Bronchial epithelial cell (primary cell): ENCODE measurements at places on chromosomes 2 and 18. TPM values are rescaled to one million over a fixed set of nuclear protein-coding genes. Genes with fewer than 3 reads are reported as not detected.

DNA sequence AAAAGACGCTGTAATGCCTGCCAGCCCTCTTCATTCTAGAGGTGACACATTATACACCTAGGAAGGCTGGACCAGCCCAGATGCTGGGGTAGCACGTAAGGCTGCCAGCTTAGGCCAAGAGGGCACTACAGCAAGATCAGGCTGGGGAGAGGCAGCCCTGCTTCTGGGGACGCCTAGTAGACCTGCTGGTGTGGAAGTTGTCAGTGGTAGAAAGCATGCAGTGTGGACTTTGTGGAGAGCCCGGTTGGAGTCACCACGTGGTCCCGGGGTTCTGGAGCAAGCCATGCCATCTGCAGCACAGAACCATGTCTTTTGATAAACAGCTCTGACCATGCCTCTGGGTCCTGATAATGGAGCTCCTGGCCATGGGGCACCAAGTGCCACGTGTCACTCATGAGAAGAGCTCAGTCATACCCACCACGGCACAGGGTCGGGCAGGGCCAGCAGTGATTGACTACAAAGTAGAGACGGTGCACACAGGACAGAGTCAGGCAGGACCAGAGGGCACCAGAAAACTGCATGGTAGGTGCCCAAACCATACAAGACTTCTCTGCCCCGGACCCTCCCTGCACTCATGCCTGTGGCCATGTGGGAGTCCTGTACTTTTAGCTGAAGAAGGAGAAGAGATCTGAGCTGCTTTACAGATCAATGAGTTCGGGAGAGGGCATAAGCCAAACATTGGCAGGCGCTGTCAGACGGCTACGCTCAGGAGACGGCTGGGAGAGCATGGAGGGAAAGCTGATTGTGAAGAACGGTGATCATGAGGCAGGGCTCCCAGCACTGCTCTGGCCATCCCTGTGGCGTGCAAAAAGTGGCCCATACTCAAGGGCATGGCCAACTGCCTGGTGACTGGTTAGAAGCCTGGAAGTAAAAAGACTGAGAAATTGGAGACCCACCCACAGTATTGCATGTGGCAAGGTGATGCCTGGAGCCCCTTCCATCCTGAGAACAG, 114.9 kb downstream of the EIPR1 start:
- no peak for DNase-seq

The C2orf66 gene
- total RNA-seq = under 0.01 and 0.38 TPM in 2 replicates

DNA sequence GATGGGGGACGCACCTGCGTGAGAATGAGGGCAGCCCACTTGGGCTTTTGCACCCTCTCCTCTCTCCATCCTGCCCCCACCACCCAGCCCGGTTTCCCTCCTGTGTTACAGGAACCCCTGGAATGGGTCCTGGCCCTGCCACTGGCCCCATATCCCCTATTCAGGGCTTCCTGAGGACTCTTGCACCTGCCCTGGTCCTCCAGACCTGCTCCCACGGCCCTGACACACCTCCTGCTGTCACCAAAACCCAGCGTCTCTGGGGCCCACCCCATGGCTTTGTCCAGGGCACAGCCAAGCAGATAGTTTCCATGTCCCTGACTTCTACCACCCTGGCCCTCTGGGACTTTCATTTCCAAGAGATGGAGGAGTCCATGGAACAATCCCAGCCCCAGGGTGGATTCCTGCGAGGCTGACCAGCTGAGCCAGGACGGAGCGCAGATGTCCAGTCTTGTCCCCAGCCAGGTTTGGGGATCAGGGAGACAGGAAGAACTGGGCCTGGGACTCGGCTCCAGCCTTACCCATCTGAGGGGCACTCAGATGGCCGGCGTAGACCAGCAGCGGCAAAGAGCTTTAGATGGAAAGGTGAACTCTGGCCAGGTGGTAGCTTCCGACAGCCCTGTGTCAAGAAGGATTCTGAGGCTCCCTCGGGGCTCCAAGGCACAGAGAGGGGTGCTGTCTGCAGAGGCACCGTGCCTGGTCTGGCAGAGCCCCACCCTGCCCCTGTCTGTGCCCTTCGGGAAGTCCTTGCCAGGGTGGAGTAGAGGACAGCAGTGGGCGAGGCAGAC, 12.0 kb downstream of the GPR35 start:
- DNase-seq = no peak

The GCG gene
- total RNA-seq = not detected in 2 replicates

The ARHGAP28 gene
- total RNA-seq = 0.26 and 0.38 TPM in 2 replicates

- peak; percentile 22 for DNase-seq
Observed at GRCh38 chr2:170530284-170530745, 184.8 kb upstream of the SP5 start.

The CERS6 gene
- total RNA-seq = 50.8 and 55.3 TPM in 2 replicates

DNA sequence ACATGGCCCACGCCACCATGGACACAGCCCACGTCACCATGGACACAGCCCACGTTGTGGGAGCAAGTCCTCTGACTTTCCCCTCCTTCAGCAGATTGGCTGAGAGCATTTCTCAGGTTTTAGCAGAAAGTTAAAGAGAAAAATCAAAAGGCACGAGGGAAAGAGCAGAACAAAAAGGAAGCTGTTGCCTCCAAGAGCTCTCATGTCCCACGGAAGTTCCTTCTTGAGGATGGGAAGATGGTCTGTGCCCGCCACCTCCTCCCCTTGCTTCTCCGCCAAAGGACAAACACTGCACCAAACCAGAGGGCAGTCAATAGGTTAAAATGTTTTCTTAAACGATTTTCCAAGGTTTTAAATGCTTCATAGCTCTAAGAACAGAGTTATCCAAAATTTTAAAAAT, 148.4 kb downstream of the HDAC4 start:
- no peak for DNase-seq

The CROCC2 gene
- 0.26 TPM in 1 of 2 replicates, not detected in the other for total RNA-seq

The RFX8 gene
- not detected in 2 replicates for total RNA-seq

The DSG3 gene
- total RNA-seq = 271 and 688 TPM in 2 replicates

- DNase-seq = no peak
Observed at GRCh38 chr2:166792808-166793207, 95.5 kb upstream of the XIRP2 start.

DNA sequence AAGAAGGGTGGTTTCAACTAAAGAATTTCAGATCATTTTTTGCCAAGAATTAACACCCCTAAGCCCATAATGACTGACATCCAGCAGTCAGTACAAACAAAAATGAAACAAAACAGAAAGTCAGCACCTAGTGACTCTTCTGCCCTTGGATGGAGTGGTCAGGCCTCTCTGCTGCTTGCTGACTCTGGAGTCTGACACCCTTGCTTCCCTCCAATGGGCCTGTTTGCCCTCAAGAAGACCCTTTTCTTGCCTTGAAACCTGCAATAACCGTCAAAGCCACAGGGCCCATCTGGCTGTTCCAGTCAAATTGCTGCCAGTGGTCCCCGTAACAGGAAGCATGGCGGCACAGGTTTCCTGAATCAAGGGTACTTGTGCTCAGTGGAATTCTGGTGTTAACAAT, 27.2 kb upstream of the CYTIP start:
- DNase-seq = no peak

DNA sequence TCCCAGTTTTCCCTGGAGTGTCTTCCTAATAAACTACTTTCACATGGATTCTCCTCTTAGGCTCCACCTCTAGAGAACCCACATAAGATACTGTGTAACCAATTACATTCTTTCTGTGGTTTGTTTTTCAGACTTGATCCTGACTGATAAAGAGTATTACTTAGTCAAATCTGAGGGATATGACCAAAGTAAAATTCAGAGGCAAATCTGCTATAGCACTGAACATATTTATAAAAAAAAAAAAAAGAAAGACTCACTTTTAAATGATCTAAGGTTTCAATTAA, 13.9 kb downstream of the CKAP2L start:
- no peak for DNase-seq

- DNase-seq = no peak
Observed at GRCh38 chr2:74000666-74001065, 16.0 kb downstream of the TET3 start.

- DNase-seq = peak; percentile 46
Observed at GRCh38 chr2:219497495-219498279, 1.0 kb upstream of the GMPPA start.

DNA sequence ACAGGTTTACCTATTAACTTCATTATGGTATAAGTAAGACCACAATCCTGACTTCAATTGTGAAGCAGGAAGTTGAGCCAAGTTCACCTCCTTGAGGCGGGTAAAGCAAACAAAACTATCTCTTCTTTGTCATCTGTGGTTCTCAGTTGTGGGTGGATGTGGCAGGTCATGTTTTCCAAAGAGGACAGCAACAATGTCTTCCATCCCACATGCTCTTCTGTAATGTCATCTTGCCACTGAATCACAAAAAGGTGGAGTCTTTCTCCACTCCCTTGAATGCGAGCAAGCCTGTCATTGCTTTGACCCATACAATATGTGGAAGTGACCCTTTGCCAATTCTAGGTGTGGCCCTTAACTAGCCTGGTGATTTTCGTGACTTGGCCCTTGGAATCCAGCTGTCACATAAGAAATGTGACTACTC, 98.7 kb downstream of the GRB14 start:
- no peak for DNase-seq

The SERPINB10 gene
- total RNA-seq = under 0.01 and 0.79 TPM in 2 replicates

GRCh38 chr2:11477994-11478393, 12.0 kb upstream of the E2F6 start:
- peak; percentile 77 for DNase-seq

GRCh38 chr2:73870084-73870483, 22.7 kb upstream of the ACTG2 start:
- DNase-seq = peak; percentile 58

The PASK gene
- total RNA-seq = 2.8 and 2.9 TPM in 2 replicates

- peak; percentile 6 for DNase-seq
Observed at GRCh38 chr2:199019898-199020507, 437.7 kb downstream of the SATB2 start.

DNA sequence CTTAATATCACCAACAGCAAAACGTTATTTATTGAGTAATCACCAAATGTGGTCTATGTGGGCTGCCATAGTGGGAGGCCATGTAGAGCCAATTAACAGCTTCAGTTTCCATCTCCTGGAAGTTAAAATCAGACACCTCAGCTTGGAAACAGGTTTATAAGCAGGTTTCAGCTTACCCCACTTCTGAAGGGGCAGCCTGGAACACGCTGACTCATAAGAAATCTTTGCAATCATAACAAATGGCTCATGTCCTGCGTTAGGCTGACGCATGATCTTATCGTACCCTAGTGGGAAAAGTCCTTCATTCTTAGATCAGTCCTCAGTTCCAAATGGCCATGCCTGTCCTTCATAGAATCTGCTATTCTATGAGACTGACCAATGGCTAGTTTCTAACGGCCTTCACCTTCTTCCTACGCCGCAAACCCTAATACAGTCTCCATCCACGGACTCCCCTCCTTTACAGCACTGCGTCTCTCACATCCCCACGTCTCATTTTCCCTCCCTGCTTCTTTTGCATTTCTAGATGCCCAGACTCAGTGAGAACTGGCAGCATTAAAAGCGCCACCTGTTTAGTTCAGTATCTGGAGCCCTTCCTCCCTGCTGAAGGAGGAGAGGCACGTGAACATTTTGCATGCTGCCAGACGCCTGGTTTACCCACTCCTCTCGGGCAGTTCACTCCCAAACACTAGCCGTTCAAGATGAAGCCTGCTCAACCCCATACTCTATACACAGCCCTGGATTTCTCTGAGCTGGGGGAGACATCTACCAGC, 24.2 kb upstream of the BZW1 start:
- peak; percentile 98 for DNase-seq

GRCh38 chr18:7908681-7909299, 341.7 kb downstream of the PTPRM start:
- DNase-seq = peak; percentile 47

DNA sequence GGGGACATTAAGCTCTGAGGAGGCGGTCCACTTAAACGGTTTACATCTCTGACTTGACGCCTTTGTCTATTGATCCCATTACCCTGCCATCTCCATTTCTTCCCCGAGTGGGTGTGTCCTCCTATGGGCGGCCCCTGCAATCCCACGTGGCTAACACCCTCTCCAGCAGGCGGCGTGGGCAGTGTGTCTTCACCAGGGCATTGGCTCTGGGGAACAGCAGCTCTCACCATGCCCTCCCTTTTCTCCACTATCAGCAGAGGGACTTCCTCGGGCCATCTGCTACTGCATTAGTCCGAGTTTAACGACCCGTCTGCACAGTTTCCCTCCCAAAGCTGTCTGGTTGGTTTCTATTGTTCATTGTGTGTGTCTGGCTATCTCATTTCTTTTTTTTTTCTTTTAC, 511.9 kb upstream of the NRP2 start:
- DNase-seq = no peak

The IL36B gene
- 0.13 TPM in 1 of 2 replicates, not detected in the other for total RNA-seq
